ENCODE measurements at places on chromosomes 13 and 19.

GRCh38 chr19:46981286-46981945 is 38.2 kb upstream of the NPAS1 start:
- DNase-seq, result no peak

DNA sequence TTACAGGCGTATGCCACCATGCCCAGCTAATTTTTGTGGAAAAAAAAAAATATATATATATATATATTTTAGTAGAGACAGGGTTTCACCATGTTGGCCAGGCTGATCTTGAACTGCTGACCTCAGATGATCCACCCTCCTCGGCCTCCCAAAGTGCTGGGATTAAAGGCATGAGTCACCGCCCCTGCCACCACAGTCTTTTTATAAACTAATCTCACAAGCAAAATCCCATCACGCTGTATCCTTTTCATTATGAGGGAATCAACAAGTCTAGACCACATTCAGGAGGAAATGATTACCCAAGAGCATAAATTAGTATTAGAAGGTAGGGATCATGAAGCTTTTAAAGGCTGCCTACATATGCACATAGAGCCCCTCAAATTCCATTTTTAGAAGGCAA is 210.6 kb upstream of the NBEA start:
- DNase-seq, result no peak

DNA sequence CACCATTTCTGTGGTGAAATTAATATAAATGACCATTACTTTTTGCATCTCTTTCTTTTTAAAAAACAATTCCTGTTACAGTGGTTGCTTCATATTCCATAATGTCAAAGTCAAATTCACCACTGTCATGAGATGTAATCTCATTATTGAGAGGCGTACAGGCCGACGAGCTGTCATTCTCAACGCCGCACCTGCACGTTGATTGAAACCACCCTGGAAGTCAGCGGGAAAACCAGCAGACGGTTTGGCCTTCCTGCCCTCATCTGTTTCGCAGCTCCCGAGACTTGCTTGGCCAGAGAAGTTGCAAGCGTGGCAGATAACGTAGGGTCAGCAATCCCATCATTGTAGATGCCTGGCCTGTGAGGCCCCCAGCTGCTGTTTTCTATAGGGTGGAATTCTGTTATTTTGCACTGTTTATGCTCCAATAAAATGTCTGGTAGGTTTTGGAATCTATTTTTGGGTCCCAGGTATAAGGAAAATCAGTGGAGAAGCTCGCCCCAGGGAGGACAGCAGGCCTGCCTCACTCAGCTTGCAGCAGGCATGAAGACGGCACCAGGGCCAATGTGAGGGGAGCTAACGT is 153.4 kb downstream of the SOX1 start:
- no peak for DNase-seq

- DNase-seq, result no peak
Observed at GRCh38 chr19:38391911-38392464, 3.5 kb downstream of the SPRED3 start.

GRCh38 chr19:38210458-38210987 is 13.5 kb downstream of the DPF1 start:
- DNase-seq, result no peak

GRCh38 chr13:45167611-45168554 is 33.0 kb downstream of the KCTD4 start:
- DNase-seq, result no peak

GRCh38 chr19:16506961-16507360 is 10.8 kb downstream of the C19orf44 start:
- DNase-seq, result no peak

- no peak for DNase-seq
Observed at GRCh38 chr13:66689628-66690027, 540.5 kb downstream of the PCDH9 start.

DNA sequence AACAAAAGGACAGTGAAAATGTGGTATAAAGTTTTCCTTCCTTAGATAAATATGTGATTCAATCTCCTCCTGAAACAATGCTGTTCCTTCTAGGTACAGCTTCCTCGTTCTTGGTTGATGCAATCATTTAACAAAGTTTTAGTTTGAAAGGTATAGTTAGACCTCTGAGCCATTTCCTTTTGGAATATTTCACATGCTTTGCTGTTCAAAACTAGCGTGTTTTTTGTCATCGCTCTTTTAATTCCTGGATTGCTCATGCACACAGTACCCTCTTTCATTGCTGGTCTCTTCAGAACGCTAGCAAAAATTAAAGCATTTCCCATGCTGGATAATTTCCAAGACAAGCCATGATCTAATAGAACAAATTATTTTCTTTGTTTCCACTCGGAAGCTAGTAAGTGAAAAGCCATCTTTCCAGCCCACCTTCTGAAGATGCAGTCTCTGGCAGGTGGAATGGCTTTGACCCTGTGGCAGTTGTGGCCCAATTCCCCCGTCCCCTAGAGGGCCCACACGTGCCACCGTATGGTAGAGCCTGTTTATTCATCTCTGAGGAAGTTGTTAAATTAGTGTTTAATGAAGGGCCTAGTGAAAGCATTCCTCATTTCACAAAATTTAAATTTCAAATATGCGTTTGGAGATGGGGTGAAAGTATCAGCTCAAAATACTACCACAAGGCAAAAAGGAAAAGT is 1040.6 kb upstream of the SLC10A2 start:
- no peak for DNase-seq

DNA sequence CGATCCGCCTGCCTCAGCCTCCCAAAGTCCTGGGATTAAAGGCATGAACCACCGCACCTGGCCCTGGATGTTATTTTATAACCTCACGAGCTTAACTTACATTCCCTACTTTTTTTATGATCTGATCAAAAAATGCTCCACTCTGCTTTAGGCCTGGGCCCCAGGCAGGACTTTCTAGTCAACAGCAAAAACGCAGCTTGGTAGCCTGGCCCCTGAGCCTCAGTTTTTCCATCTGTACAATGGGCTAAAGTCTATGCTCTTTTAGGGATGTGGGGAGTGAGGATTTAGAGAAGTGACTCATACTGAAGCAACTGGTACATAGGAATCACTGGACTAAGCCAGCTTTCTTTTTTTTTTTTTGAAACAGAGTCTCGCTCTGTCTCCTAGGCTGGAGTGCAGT is 11.9 kb upstream of the PIK3R2 start:
- no peak for DNase-seq

GRCh38 chr13:95921485-95921884 is 131.7 kb downstream of the UGGT2 start:
- no peak for DNase-seq

DNA sequence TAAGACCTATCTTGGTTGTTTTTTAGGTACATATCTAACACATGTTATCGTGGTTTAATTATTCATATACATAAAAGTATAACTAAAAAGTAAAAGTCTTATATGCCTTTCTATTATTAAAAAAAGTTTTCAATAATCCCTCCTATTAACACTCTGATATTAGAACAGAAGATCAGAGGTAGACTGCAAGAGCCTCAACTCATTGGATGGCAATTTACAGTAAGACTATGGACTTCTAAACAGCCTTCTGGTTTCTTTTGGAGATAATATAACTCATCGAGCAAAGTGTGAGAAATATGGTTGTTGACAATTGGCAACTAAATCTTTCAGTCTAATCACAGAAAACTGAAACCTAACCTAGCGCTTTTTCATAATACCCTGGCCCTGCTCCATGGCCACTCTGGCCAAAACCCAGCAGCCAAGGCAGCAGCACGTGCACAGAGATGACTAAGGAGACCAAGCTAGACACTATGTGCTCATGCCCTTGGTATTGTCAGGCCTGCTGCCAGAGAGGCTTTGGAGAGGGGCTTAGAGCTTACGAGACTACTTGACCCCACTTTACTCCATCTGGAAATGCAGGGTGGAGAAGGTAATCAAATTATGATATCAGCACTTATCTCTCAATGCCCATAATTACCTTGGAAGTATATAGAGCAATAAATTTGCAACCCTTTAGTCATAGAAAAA is 40.6 kb upstream of the EEF1AKMT1 start:
- DNase-seq, result no peak

DNA sequence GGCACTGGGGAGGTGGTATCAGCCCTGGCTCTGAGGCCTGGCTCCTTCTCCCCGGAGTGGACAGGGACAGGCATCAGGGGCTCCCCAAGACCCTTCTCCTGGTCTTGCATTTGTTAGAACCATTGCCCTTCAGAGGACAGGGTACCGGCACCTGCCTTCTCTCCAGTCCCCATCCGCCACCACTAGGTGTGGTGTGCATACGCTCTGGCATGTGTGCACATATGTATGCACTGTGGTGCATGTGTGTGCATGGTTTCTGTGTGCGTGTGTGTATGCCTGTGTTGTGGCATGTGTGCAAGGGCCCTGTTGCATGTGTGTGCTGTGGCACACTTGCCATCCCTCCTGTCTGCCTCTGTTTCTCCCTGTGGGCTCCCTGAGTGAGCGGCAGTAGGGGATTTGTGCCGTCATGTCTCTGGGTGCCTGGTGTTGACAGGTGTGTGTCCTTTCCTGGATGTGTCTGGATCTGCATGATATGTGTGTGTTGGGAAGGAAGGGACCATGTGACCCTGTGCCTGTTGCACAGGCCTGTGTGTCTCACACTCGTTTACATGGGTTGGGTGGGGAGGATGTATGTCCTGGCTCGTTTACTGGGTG is 9.3 kb downstream of the KCTD15 start:
- no peak for DNase-seq

- DNase-seq, result no peak
Observed at GRCh38 chr13:98486412-98486811, 90.5 kb downstream of the STK24 start.

GRCh38 chr13:89923736-89924135 is 1423.8 kb upstream of the MIR17HG start:
- DNase-seq, result no peak

DNA sequence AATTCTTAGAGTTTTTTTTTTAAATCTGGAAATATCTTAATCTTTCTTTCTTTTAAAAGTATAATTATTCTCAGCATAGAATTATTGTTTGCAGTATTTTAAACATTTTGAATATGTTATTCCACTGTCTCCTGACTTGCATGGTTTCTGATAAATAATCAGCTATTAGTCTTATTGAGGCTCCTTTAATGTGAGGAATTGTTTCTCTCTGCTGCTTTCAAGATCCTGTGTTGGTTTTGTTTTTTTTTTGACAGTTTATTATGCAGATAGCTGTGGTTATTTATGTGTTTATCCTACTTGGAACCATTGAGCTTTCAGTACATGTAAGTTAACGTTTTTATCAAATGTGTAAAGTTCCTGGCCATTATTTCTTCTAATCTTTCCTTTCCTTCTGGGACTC is 477.9 kb upstream of the HTR2A start:
- no peak for DNase-seq

DNA sequence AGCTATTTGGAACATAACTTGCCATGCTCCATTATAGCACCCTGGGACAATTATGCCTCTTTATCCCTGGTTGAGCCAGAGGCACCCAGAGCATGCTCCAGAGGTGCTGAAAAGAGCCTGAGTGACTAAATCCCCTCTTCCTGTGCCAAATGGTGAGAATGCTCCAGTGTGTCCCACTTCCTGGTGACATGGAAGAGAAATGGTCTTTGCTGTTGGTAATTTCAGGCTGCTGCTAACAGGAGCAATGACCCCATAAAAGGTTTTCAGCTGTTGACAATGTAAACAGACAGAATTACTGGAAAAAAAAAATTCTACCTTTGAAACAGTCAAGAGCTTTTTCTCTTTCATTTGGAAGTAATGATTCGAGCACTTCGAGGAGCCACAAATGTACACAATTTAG is 341.8 kb downstream of the FGF9 start:
- DNase-seq, result no peak

GRCh38 chr13:32592082-32592481 is 5.8 kb downstream of the PDS5B start:
- DNase-seq, result no peak

DNA sequence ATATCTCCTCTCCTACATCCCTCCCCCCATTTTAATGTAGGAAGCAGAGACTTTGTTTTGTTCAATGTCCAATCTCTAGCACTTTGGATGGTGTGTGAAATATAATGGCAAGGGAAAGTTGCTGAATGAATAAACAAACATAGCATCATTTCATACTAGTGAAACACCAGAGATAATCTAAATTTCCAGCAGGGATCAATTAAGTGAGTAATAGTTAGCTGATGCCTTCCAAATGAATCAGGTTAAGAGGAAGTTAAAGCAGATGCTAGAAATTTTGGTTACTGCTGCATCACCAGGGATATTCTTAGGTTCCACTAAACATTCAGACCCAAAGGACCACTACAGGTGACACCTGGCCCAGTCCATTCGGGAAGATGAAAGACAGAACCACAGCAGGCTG is 8.1 kb downstream of the MRPS31 start:
- no peak for DNase-seq

- no peak for DNase-seq
Observed at GRCh38 chr13:78198821-78199220, 280.2 kb upstream of the EDNRB start.

GRCh38 chr13:43324129-43324528 is 300.7 kb downstream of the DNAJC15 start:
- no peak for DNase-seq

DNA sequence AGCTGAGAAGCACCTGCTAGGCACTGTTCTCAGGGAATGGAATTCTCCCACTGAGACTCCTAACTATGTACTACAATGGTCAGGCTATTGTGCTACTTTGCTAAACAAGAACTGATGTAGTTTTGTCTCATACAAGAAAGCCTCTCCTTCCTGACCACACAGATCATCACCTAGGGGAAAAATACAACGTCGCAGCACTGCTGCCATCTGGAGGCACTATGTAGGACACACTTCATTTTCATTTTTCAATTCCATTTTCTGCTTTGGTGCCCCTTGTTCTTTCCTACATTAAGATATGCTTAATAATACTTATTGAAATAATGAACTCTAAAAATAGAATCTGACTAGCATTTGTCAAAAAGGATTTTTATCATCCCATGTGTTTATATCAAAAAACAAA is 21.1 kb downstream of the PROSER1 start:
- DNase-seq, result no peak

DNA sequence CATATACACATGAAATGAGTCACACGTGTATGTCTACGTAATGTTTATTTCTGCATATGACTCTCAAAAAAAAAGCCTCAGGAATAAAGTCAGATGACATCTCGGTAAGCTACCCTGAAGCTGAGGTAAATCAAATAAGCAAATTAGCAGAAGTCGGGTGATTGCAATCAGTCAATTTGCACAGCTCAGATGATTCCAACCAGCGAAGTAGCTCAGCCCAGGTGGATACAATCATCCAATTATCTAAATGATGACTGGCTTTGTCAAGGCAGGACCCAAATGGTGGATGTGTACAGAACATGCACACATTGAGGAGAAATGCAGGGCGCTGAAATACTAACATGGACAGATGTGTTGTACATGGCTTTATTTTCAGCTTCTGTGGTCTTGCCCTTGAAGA is 148.5 kb downstream of the ZNF486 start:
- no peak for DNase-seq

GRCh38 chr19:3698386-3698950 is 1.8 kb downstream of the PIP5K1C start:
- no peak for DNase-seq

- DNase-seq, result no peak
Observed at GRCh38 chr13:39809466-39809865, 154.0 kb downstream of the COG6 start.

- DNase-seq, result no peak
Observed at GRCh38 chr19:40093416-40093815, 2.7 kb upstream of the ZNF780A start.

- DNase-seq, result no peak
Observed at GRCh38 chr19:29247471-29247870, 34.5 kb upstream of the UQCRFS1 start.

All from activated T-cell treated with anti-CD3 and anti-CD28 coated beads for 48 hours (primary cell).